Anterior cingulate cortex (tissue), 58 donors: ENCODE measurements at places on chromosomes 12 and 14.

GRCh38 chr12:91778938-91779400, 366.7 kb downstream of the BTG1 start:
- no peak for DNase-seq

DNA sequence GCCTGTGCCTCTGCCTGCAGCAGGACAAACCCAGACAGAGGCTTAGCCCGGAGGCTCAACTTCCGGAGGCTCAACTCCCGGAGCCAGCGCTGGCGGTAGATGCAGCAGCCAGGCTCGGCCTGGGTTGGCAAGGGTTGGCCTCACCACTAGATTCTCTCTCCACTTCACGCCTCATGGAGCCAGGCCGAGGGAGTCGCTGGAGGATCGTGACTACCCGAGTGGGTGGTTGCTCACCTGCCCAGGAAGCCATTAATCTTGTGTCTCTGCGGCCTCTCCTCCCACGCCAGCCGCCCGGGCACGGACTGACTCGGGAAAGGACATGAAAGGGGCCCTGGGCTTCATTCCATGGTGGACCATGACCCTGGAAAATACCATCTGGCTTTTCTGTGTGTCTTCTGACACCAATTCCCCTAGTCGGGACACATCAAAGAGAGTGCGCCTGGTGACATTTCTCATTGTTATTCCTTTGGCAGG, 20.8 kb downstream of the ESRRB start:
- DNase-seq = no peak

GRCh38 chr12:72146495-72146894, 125.7 kb upstream of the TRHDE start:
- DNase-seq = no peak

GRCh38 chr14:74444866-74445265, 18.9 kb upstream of the SYNDIG1L start:
- DNase-seq = no peak

- no peak for DNase-seq
These were observed 17.4 kb upstream of the PRB2 start for GRCh38 chr12:11412731-11413130.

GRCh38 chr14:72416081-72416849, 477.6 kb downstream of the DPF3 start:
- no peak for DNase-seq
